Anterior cingulate cortex (tissue), 58 donors: ENCODE measurements at places on chromosomes 1 and 21.

- no peak for DNase-seq
Observed at GRCh38 chr1:230270559-230271281, 155.4 kb downstream of the PGBD5 start.

GRCh38 chr1:201792534-201793305 is 36.2 kb upstream of the IPO9 start:
- DNase-seq, result peak; percentile 50

GRCh38 chr1:204692841-204693356 is 7.4 kb upstream of the LRRN2 start:
- no peak for DNase-seq

GRCh38 chr1:12649971-12650421 is 6.1 kb downstream of the AADACL4 start:
- no peak for DNase-seq

GRCh38 chr1:95935719-95936118 is 701.7 kb downstream of the RWDD3 start:
- no peak for DNase-seq

GRCh38 chr1:234186037-234186688 is 187.1 kb upstream of the COA6 start:
- DNase-seq, result no peak

- DNase-seq, result no peak
Observed at GRCh38 chr1:211625040-211625439, 46.1 kb upstream of the SLC30A1 start.

DNA sequence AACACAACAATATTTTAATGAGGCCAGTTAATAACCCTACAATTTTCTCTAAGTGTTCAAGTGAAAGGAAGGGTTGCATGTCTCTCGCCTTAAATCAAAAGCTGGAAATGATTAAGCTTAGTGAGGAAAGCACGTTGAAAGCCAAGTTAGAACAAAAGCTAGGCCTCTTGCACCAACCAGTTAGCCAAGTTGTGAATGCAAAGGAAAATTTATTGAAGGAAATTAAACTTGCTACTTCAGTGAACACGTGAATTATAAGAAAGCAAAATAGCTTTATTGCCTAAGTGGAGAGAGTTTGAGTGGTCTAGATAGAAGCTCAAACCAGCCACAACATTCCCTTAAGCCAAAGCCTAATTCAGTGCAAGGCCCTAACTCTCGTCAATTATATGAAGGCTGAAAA is 135.6 kb downstream of the DUSP10 start:
- DNase-seq, result no peak

DNA sequence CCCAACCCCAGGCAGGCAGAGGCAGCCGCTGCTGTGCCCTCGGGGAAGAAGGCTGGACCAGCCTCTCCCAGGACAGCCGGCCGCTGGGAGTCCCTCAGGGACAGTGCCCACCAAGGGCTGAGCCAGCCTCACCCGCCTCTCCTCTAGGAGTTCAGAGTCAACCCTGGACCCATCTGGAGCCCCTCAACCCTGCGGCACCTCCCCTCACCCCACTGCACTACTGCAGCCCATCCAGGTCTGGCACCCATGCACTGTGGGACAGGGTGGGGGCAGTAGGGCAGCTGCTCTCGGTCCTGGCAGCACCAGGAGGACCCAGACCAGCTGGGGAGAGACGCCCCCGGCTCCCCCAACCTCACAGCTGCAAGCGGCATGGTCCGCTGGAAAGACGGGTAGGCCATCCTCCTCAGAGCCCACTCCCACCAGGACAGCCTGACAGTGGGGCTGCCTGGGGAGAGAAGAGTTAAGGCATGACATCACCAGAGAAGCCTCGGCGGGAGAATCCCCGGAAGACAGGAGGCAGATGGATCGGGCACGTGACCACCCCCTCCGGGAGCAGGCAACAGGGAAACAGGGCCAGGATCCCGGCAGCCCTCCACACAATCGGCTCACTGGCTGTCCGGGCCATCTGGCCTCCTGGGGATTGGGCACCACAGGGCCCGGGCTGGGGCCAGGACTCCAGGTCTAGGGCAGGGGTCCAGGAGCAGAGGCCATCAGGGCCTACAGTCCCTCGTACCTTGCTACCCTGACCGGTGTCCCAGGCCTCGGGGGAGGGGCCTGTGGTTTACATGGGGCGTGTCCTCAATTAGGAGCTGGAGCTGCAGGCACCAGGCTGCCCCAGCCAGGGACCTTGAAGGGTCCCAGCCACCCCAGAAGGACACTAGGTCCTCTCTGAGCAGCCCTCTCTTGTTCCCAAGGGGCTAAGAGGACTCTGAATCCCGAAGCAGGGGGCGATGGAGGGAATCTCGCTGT is 3.1 kb downstream of the ACAP3 start:
- DNase-seq, result peak; percentile 89

DNA sequence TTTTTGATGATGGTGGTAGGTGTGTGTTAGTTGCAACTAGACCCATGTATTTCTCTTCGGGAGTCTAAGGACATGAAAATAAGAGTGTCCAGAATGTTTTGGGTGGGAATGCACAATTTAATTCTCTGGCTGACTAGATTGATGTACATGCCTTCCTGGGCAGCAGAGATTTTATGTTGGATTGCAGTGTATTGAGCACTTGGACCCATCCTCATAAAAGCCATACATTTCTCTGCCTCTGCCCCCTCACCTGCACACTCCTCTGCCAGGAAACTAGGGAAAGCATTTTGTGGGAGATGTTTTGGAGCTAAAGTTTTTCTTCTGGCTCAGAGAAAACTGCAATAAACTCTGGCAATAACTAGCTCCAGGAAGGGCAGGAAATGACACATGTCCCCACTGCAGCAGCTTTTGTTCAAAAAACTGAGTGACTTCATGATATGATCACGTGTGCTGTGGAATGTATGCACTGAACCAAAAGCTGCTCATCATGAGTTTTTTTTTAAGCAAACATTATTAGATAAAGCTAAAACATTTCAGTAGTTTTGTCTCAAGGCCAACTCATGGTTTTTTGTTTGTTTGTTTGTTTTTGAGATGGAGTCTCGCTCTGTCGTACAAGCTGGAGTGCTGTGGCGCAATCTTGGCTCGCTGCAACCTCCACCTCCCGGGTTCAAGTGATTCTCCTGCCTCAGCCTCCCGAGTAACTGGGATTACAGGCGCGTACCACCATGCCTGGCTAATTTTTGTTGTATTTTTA is 17.6 kb downstream of the RIT1 start:
- DNase-seq, result no peak

GRCh38 chr1:151862604-151863003 is 9.1 kb upstream of the THEM5 start:
- DNase-seq, result no peak

GRCh38 chr1:91578320-91579109 is 77.9 kb downstream of the CDC7 start:
- DNase-seq, result no peak

DNA sequence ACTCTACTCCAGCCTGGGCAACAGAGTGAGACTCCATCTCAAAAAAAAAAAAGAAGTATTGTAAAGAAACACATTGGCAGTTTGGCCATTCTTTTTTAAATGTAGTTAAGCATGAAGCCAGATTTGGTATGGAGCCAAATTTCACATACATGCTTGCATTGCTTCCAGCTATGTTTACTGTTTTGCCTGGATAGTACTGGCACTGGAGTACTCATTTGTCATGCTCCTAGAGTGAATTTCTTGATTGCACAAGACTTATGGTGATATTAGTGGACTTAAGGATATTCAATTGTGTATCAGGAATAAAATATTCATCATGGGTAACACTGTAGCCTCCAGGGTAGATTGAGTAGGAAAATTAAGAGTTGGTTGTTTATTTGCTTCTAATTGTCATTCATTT is 24.5 kb upstream of the SLC9A1 start:
- no peak for DNase-seq

DNA sequence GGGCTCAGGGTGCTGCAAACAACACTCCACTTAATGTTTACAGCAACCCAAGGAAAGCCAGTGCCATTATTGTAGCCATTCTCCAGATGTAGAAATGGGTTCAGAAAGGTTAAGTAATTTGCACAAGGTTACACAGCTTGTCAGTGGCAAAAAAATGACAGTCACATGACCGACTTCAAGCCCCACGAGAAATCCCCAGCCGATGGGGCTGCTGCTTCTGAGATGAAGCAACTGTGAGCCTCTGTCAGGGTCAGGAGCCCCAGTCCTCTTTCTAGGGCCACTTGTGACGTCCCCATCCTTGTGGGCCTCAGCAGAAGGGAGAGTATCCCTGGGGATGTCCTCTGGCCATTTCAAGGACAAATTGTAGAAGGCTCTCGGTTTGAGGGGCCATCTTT is 54.8 kb downstream of the EDN2 start:
- no peak for DNase-seq

DNA sequence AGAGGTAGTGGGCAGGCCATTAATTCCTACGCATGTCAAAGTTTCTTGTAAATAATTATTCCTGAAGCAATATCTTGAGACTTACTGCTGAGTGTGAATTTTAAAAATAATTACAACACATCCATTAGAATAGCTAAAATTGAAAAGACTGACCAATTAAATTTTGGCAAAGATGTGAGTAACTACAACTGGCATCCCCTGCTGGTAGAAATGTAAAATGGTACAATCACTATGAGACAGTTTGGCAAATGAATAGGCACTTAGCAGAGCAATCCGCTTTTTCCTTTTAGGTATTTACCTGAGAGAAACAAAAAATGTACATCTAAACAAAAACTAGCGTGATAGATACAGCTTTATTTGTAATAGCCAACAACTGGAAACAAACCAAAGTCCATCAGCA is 798.9 kb downstream of the BRINP3 start:
- no peak for DNase-seq

DNA sequence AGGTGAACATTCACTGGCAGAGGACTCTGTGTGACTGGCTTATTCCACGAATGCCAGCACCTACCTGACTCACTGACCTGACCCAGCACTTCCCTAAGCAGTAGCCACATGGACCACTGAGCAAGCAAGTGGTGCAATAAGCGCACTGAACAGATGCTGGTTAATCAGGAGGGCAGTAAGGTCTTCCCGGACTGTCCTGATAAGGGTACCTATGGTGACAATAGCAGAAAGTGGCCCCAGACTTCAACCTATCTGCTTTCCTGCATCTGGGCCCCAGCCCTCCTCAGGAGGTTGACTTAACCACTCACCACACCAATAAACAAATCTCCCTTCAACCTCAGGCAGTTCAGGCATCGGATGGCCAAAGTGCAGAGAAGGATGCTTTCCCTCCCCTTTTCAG is 65.7 kb downstream of the SETD4 start:
- DNase-seq, result no peak

DNA sequence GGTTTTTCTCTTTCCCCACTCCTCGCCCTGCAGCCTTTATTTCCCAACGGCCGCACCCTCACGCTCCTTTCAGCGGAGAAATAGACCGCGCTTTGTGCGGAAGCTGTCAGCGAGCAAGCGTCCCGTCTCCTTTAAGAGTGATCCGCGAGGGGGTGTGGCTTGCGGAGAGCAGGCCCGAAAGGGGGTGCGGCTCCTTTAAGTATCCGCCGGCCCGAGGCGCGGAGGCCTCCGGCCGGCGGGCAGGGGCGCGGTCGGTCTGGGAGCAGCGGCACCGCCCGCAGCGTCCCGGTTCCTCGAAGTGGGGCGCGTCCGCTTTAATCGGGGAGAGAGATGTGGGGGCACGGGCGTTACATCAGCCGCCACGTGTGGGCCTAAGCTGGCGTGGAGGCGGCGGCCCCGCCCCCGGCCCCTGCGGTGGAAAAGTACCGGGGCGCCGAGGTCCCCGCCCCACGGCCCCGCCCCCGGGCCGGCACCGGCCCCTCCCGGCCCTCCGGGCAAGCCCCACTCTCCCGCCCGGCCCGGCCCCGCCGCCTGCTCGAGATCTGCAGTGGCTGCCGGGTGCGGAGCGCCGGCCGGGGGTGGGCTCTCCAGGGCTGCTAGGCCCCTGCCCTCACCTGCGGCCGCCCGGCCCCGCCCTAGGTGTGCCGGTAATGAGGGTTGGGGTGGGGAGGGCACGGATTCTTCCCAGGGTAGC is 1.2 kb downstream of the SLC6A9 start:
- peak; percentile 91 for DNase-seq

DNA sequence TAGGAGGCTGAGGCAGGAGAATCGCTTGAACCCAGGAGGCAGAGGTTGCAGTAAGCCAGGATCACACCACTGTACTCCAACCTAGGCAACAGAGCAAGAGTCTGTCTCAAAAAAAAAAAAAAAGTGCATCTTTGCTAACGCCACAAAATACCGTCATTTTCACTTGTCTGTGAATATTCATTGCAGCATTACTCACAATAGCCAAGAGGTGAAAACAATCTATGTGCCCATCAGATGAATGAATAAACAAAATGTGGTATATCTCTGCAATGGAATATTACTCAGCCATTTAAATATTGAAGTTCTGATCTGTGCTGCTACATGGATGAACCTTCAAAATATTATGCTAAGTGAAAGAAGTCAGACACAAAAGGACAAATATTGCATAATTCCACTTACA is 7.9 kb upstream of the TIAM1 start:
- DNase-seq, result no peak

DNA sequence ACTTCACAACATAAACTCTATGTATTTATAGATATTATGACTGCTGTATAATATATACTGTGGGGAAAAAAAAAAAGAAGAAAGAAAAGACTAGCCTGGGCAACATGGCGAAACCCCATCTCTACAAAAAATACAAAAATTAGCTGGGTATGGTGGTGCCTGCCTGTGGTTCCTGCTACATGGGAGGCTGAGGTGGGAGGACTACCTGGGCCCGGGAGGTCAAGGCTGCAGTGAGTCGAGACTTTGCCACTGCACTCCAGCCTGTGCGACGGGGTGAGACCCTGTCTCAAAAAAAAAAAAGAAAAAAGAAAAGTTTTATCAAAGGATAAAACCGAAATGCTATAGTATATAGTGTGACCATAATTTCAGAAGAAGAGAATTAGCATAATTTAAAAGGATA is 2.7 kb downstream of the EXOC8 start:
- no peak for DNase-seq

DNA sequence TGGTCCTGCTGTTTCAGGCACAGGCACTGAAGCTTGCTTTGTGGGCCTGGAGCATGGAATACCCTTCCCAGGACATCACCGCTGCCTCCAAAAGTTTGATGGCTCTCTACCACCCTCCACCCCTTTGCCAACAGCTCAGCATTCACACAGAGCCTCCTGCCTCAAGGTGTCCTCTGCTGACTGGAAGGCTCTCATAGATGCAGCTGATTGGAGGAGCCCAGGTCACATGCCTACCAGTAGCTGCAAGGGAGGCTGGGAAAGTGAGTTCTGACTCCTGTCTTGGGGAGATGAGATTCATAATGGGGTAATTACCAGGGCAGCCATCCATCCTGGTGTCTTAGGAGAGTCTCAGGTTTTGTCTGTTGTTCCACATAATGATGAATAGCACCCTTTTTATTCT is 124.8 kb upstream of the GRIK3 start:
- DNase-seq, result no peak
